ENCODE measurements at places on chromosomes 2 and 18. TPM values are rescaled to one million over a fixed set of nuclear protein-coding genes. Genes with fewer than 3 reads are reported as not detected.

GRCh38 chr2:19320813-19321212, 37.6 kb downstream of the OSR1 start:
- peaks cover 1% of the 10 kb centered on the region for H3K36me3 ChIP-seq
- no peaks in the 10 kb centered on the region for H3K27me3 ChIP-seq
- H3K4me1 ChIP-seq, result no peaks in the 10 kb centered on the region
- no peak overlapping the region for H3K4me3 ChIP-seq

DNA sequence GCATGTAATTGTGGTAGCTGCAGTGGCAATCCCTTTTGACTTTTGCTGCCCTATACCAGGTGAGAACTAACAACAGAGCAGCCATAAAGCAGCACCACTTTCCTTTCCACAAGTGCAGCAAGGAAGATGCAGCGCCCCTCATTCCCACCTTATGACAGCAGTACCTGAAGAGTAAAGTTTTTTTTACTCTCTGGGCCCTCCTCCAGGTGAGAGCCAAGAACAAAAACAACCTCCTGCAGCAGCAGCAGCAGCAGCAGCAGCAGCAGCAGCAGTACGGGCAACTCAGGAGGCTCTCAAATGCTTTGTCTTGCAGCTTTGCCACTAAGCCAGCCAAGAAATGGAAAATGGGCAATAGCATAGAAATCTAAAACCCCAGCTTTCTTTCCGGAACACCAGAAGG, 397.5 kb downstream of the FIGN start:
- no peaks in the 10 kb centered on the region for H3K36me3 ChIP-seq
- H3K27ac ChIP-seq, result no peak overlapping the region
- H3K4me3 ChIP-seq, result no peak overlapping the region
- DNase-seq, result no peak
- H3K27me3 ChIP-seq, result no peaks in the 10 kb centered on the region

- DNase-seq, result no peak
- peaks cover 30% of the 10 kb centered on the region for H3K27me3 ChIP-seq
- peaks cover 1% of the 10 kb centered on the region for H3K4me1 ChIP-seq
- H3K4me3 ChIP-seq, result no peak overlapping the region
These were observed 36.6 kb downstream of the TTC32 start for GRCh38 chr2:19865151-19865550.

- peaks cover 4% of the 10 kb centered on the region for H3K4me1 ChIP-seq
- no peak for DNase-seq
- H3K27me3 ChIP-seq, result no peaks in the 10 kb centered on the region
- H3K27ac ChIP-seq, result peak overlapping the region; percentile 21
These were observed 66.4 kb downstream of the MYO1B start for GRCh38 chr2:191311627-191312026.

DNA sequence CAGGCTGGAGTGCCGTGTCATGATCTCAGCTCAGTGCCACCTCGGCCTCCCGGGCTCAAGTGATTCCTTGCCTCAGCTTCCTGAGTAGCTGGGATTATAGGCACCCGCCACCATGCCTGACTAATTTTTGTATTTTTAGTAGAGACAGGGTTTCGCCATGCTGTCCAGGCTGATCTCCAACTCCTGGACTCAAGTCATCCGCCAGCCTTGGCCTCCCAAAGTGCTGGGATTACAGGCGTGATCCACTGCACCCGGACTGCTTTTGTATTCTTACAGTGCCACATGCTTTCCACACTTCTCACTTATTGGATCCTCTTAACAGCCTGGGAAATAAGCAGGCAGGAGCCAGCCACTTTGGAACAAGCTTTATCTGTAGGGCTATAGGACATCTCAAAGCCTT, 25.3 kb upstream of the BCL2L11 start:
- no peak overlapping the region for H3K27ac ChIP-seq
- H3K27me3 ChIP-seq, result peaks cover 4% of the 10 kb centered on the region
- peaks cover 12% of the 10 kb centered on the region for H3K4me1 ChIP-seq
- H3K4me3 ChIP-seq, result no peak overlapping the region
- H3K36me3 ChIP-seq, result no peaks in the 10 kb centered on the region
- no peak for DNase-seq

DNA sequence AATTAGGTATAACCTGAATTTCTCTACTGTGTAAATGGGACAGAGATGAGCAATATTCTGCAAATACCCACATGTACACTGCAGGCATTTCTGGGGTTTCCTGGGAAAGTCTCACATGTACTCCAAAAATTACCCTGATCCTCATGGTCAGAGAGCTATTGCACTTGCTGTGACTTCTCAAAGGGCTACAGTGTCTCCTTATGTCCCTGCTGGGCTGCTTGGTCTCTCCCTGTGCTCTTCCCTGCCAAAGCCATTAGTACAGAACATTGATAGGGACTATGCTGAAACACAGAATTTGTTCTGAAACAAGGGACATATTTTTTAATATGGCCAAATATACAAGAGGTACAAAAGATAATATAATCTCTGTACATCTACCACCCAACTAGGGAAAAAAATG, 924.4 kb upstream of the NXPH2 start:
- no peaks in the 10 kb centered on the region for H3K27me3 ChIP-seq
- no peaks in the 10 kb centered on the region for H3K36me3 ChIP-seq
- no peak for DNase-seq
- no peaks in the 10 kb centered on the region for H3K4me1 ChIP-seq
- H3K4me3 ChIP-seq, result no peak overlapping the region
- H3K27ac ChIP-seq, result no peak overlapping the region

DNA sequence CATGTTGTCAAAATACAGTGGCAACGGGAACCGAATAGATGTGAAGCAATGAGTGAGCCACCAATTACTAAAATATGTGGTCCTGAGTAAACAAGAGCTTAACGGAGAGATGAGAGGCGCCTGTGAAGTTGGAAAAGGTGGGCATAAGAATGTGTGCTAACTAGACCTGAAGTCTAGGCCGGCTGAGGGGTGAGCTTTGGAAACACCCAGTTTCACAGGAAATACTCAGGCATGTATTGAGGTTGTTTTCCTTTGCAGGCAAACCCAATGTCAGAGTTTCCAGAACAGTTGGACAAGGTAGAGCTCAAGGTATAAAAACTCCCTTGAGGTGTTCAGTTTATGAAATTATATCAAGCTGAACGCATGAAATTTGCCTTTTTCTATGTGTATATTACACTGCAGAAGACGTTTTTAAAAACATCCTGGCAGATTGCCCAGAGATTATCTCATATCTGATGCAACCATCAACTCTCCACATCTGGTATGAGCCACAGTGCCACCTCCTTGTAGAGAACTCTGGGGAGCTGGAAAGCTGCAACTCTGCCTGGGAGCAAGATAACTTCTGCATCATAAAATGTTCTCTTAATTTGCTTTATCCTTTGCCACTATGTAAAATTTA, 3.9 kb upstream of the WDSUB1 start:
- H3K4me1 ChIP-seq, result peaks cover 10% of the 10 kb centered on the region
- no peaks in the 10 kb centered on the region for H3K36me3 ChIP-seq
- H3K27ac ChIP-seq, result no peak overlapping the region
- no peaks in the 10 kb centered on the region for H3K27me3 ChIP-seq

DNA sequence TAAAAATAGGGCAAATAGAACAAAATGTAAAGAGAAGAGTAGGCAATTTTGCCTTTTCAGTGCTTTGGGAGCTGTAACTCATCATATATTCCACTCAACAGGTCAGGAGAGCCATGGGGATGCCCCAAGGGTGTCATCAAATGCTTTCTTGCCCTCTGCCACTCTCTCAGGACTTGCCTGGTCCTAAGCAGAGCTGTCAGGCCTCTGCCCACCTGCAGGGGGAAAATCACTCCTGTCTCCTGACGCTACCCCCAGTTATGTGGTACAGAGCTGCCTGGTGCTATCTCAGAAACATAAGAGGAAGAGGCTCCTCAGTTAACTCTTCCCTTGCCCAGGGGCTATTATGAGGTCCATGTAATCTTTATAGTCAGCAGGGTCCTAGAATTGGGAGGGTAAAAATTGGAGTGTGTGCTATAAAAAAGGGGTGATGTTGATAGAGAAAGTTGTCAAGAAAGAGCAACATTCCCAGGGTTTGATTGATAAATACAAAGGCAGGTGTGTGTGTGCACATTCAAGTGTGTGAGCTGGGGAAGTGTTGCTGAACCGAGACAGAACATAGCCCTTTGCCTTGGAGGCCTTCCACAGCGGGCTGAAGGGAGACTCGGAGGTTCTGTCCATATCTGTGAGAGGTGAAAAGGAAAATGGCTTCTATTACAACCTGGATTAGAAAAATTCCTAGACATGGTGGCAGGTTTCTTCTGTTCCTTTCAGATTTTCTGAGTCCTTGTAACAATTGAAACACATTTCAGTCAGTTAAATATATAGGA, 25.4 kb downstream of the PTPRM start:
- H3K36me3 ChIP-seq, result no peaks in the 10 kb centered on the region
- no peaks in the 10 kb centered on the region for H3K27me3 ChIP-seq
- no peak for DNase-seq
- no peak overlapping the region for H3K4me3 ChIP-seq
- peaks cover 13% of the 10 kb centered on the region for H3K4me1 ChIP-seq

- H3K4me3 ChIP-seq, result no peak overlapping the region
- H3K36me3 ChIP-seq, result peaks cover 37% of the 10 kb centered on the region
- no peaks in the 10 kb centered on the region for H3K27me3 ChIP-seq
- no peaks in the 10 kb centered on the region for H3K4me1 ChIP-seq
These were observed 15.0 kb downstream of the ERCC3 start for GRCh38 chr2:127278959-127279358.

GRCh38 chr2:236787885-236788284, 218.3 kb downstream of the ACKR3 start:
- DNase-seq, result no peak
- peaks cover 19% of the 10 kb centered on the region for H3K4me1 ChIP-seq
- peaks cover 14% of the 10 kb centered on the region for H3K27me3 ChIP-seq

GRCh38 chr2:64727843-64728463, 74.2 kb upstream of the SERTAD2 start:
- H3K27ac ChIP-seq, result peak overlapping the region; percentile 40
- H3K4me3 ChIP-seq, result peak overlapping the region; percentile 12
- H3K36me3 ChIP-seq, result no peaks in the 10 kb centered on the region
- H3K27me3 ChIP-seq, result no peaks in the 10 kb centered on the region

- no peak for DNase-seq
- peak overlapping the region; percentile 62 for H3K27ac ChIP-seq
- H3K36me3 ChIP-seq, result no peaks in the 10 kb centered on the region
- H3K27me3 ChIP-seq, result no peaks in the 10 kb centered on the region
These were observed 45.2 kb upstream of the B3GNT2 start for GRCh38 chr2:62150597-62151305.

DNA sequence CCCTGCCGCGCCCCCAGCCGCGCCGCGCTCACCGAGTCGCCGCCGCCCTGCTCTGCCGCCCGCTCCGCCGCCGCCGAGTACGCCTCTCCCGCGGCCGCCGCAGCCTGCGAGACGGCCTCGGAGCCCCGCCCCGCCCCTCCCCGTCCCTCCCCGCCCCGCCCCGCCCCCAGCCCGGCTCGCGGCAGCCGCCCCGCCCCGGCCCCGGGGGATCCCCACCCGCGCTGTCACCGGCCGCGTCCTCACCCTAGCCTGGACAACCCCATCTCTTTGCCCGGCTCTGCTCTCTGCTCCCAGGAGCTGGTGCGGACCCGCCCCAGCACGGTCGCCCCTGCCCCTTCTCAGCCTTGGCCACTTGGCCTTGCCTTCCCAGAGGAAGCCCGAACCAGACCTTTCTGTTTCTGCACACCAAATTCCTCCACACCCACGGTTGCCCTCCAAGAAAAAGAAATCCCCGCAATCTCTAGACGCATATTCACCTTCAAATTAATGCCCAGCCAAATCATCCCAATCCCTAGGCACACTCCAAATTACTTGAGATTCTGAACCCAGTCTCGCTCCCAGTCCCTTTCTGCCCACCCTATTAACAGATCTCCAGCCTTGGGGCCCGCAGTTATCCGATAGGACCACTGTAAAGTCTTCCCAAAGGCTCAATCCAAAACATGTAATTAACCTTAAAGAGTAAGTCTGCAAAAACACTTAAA, at the start of gene CYRIA:
Gene CYRIA (minus strand): TSS at position 87 of the 701 bp plus-strand sequence. CDS start 77,715 bp downstream, outside the sequence.
- peak within 1 kb of the TSS; percentile 33 for H3K27ac ChIP-seq
- H3K36me3 ChIP-seq, result no peaks in the 10 kb centered on the region
- peaks cover 11% of the 10 kb centered on the region for H3K4me1 ChIP-seq
- peak; percentile 42 for DNase-seq
- H3K27me3 ChIP-seq, result peaks cover 70% of the 10 kb centered on the region
- peak within 1 kb of the TSS; percentile 71 for H3K4me3 ChIP-seq

DNA sequence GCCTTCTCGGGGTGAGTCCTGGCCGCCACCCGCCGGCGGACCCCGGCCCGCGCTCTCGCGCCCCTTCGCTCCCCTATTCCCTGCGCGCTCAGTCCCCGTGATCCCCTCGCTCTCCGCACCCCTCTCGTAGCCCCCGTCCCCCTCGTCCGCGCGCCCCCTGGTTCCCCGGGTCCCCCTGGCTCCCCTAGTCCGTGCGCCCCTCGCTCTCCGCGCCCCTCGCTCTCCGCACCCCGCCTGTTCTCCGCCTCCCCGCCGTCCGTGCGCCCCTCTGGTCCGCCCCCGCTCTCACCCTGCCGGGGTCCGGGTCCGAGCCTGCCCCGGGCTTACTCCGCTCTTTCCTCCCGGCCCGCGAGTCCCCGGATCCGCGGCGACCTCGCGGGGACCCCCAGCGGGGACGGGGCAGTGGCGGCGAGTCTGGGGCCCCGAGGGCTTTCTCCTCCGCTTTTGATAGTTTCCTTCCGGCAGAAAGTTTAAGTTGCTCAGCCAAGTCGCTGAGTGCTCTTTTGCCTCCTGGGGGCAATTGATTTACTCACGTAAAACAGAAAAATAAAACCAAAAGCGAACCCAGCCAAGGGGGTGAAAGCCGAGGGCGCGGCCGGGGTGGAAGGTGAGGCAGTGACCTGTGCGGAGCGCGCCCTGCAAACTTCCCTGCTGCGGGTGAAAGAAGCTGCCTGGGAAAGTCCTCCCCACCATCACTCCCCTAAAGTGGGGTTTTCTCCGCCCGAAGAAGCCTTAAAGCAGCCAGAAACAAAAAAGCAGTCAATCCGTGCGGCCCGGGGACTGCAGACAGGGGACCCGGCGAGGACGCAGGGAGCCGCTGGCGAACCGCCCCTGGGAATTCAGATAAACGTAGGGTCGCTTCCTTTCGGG, 568 bp downstream of the RAB31 start:
- peaks cover 86% of the 10 kb centered on the region for H3K27me3 ChIP-seq
- H3K4me3 ChIP-seq, result peak overlapping the region; percentile 75
- no peak overlapping the region for H3K27ac ChIP-seq
- no peak for DNase-seq
- H3K4me1 ChIP-seq, result peaks cover 7% of the 10 kb centered on the region

GRCh38 chr2:174524527-174524926, 37.7 kb upstream of the GPR155 start:
- no peaks in the 10 kb centered on the region for H3K4me1 ChIP-seq
- H3K27ac ChIP-seq, result no peak overlapping the region
- H3K4me3 ChIP-seq, result no peak overlapping the region
- no peak for DNase-seq
- H3K27me3 ChIP-seq, result peaks cover 23% of the 10 kb centered on the region

- H3K27ac ChIP-seq, result no peak overlapping the region
- no peaks in the 10 kb centered on the region for H3K36me3 ChIP-seq
- DNase-seq, result no peak
- no peaks in the 10 kb centered on the region for H3K4me1 ChIP-seq
These were observed 141.7 kb upstream of the CAB39 start for GRCh38 chr2:230570987-230571386.

GAL3ST2 gene
- 0.51 TPM for total RNA-seq

FBXO48 gene
- total RNA-seq, result 1.2 TPM

GALNT1 gene
- total RNA-seq, result 92.1 TPM

IL36G gene
- total RNA-seq, result not detected

SPATA3 gene
- total RNA-seq, result not detected

TAF4B gene
- 1.8 TPM for total RNA-seq
